ENCODE measurements at places on chromosomes 12 and 14. TPM values are rescaled to one million over a fixed set of nuclear protein-coding genes. Genes with fewer than 3 reads are reported as not detected.

OASL gene
- 34.5 TPM for total RNA-seq

SLC5A8 gene
- not detected for total RNA-seq

- no peak for DNase-seq
Measured at GRCh38 chr14:105885561-105886320, 359.4 kb downstream of the TMEM121 start.

- DNase-seq = no peak
Measured at GRCh38 chr12:91813701-91814100, 331.9 kb downstream of the BTG1 start.

GRCh38 chr12:43057566-43057965 is 468.0 kb upstream of the PRICKLE1 start:
- DNase-seq = no peak

DNA sequence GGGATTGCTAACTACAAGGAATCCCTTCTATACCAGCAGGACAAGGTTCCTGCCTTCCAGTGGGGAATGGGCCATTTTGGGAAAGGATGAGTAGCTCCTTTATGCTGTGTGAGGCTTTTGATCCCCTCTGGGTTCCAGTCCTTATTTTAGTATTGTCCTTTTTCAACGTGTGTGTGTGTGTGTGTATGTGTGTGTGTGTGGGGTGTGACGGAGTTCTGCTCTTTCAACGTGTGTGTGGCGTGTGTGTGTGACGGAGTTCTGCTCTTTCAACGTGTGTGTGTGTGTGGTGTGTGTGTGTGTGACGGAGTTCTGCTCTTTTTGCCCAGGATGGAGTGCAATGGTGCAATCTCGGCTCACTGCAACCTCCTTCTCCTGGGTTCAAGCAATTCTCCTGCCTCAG is 27.4 kb downstream of the RAB35 start:
- DNase-seq = no peak

ANKRD52 gene
- total RNA-seq = 29.9 TPM

CD69 gene
- total RNA-seq = 502 TPM

GRCh38 chr12:102470945-102471344 is 9.4 kb downstream of the IGF1 start:
- no peak for DNase-seq

- no peak for DNase-seq
Measured at GRCh38 chr14:56294128-56294527, 175.9 kb downstream of the PELI2 start.

DNA sequence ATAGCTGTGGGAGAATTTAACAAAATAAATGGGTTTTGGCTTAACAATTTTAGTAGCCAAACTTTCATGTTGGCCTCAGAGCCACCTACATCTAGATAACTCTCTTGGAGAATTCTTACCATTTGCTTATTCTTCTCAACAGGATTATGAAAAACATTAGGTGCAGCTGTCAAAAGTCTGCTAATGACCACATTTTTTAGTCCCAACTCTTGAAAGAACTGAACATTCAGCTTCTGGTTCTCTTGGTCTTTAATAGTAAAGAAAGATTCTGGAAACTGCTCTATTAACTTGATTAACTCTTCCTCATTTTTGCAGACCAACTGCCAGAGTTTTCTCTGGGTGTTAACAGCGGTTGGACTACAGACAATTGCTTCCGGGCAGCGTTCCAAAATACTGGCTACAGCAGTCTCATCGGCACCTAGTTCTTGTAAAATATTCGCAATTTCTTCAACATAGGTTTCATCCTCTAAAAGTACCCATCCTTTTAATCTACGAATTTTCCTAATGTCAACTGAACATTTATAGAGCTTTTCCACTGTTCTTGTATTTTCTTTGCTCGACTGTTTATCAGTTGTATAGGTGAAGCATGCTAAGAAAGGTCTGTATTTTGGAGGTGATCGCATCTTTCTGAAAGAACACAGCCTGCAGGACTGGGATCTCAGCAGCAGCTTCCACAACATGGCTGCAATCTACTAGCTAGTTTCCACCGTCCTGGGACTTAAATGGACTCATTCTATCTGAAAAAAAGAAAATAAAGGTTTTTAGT is 8.7 kb downstream of the MTERF2 start:
- no peak for DNase-seq

DNA sequence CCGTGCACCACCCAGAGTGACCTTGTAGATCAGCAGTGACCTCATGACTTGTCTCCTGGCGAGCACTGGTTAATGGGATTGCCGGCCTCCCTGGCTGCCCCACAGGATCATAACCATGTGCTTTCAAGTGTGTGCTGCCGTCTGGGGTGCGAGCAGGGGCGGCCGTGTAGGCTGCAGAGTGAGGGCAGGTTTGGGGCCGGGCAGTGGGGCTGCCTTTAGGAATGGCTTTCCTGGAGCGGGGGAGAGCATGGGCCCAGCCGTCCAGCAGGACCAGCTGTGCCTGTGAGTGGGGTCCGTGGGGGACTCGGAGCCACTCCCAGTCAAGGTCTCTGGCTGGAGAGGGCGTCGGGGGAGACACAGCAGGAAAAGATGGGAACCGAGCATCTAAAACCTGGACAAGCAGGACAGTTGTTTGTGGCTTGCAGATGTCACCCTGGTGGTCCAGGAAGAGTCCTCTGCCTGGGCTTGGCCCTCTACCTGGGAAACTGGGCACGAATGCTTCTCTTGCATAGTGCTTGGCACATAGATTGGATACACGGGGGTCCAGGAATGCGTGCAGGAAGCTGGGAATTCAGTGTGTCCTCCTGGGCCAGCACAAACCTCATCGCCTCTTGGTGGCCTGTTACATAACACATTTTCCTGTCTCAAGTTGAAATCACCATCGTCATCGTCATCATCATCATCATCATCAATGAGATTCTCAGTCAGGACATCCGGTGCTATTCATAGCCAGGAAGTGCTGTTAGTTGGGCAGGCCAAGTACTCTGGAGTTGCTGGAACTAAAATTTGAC is 96.0 kb downstream of the ADGRD1 start:
- no peak for DNase-seq

GRCh38 chr14:52365071-52365470 is 51.0 kb downstream of the PTGER2 start:
- DNase-seq = no peak

DNA sequence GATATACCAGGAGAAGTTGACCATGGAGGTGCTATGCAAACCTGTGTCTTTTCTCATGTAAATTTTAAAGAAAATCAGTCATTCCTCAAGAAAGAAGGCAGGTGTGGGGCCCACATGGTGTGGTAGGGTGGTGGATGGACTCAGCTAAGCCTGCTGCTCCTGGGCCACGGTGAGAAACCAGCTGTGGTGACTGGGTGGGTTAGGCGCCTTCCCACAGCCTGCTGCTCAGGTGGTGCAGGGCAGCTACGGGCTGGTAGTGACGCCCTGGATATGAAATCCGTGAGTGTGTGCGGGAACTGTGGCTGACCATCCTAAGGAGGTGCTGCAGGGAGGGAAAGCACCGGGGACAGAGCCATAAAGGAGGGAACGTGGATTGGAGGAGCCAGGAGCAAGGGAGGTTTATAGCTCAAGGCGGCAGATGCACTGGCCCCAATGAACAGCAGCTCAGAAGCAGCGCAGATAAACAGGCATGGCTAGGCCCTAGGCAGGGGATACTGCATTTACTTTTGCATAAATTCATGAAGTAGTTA is 408.8 kb downstream of the FUT8 start:
- DNase-seq = no peak

Data from CD8-positive, alpha-beta T cell (primary cell).